Spleen (tissue), 13 donors: ENCODE measurements at places on chromosomes 3 and 15.
A peak's percentile ranks its signal among the peaks of the same experiment; 100 is the strongest.

GRCh38 chr3:29827756-29828155, 546.9 kb downstream of the RBMS3 start:
- DNase-seq = no peak
- H3K36me3 ChIP-seq = no peaks in the 10 kb centered on the region
- no peak overlapping the region for H3K4me3 ChIP-seq
- no peaks in the 10 kb centered on the region for H3K4me1 ChIP-seq
- no peaks in the 10 kb centered on the region for H3K27me3 ChIP-seq

DNA sequence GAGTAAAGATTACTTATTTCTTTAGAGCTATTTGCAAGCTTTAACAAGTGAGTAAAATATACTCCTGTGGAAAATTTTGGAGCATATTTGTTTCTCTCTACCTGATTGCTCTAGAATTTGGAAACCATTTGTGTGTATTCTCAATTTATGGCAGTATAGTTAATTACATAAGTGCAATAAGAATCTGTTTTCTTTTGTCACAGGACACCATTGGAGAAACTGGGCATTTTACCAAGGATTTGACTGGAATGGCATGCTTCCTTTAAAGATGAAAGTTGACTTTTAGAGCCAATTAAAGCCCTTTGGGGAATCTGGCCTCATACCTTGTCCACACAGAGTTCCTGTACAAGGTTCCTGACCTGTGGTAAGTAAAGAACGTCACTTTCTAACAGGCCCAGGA, 38.4 kb downstream of the PAQR5 start:
- no peaks in the 10 kb centered on the region for H3K36me3 ChIP-seq
- DNase-seq = no peak

- no peak overlapping the region for H3K27ac ChIP-seq
- no peaks in the 10 kb centered on the region for H3K4me1 ChIP-seq
- no peak for DNase-seq
- no peak overlapping the region for H3K4me3 ChIP-seq
Observed at GRCh38 chr3:5565026-5565425, 377.5 kb downstream of the EDEM1 start.

DNA sequence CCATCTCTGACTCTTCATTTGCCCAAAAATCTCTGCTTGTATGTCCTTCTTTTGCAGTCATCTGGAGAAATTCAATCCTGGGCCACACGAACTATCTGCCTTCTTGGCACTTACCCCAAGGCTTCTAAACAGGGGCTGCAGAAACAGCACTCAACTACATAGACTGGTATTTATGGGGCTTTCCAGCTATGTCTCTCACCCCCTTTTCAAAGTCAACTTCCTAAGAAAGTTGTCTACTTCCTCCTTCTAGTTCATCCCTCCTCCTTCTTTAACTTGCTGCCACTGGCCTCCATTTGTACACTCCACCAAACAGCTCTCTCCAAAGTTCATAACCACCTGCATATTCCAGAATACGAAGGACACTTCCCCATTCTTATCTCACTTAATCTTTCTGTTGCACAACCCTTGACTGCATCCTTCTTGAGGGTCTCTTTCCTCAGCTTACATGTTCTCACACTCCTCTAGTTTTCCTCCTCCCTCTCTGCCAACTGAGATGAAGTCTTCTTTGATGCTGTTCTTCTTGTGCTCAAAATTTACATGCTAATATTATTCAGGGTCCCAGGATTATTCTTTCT, 55.2 kb downstream of the PLD1 start:
- peaks cover 20% of the 10 kb centered on the region for H3K4me1 ChIP-seq
- H3K4me3 ChIP-seq = no peak overlapping the region
- H3K36me3 ChIP-seq = no peaks in the 10 kb centered on the region
- H3K27me3 ChIP-seq = no peaks in the 10 kb centered on the region
- H3K27ac ChIP-seq = no peak overlapping the region

- peak; percentile 44 for DNase-seq
- peaks cover 6% of the 10 kb centered on the region for H3K27me3 ChIP-seq
- peaks cover 4% of the 10 kb centered on the region for H3K4me1 ChIP-seq
- H3K4me3 ChIP-seq = no peak overlapping the region
- H3K36me3 ChIP-seq = no peaks in the 10 kb centered on the region
Observed at GRCh38 chr3:13277196-13277813, 142.8 kb downstream of the NUP210 start.

DNA sequence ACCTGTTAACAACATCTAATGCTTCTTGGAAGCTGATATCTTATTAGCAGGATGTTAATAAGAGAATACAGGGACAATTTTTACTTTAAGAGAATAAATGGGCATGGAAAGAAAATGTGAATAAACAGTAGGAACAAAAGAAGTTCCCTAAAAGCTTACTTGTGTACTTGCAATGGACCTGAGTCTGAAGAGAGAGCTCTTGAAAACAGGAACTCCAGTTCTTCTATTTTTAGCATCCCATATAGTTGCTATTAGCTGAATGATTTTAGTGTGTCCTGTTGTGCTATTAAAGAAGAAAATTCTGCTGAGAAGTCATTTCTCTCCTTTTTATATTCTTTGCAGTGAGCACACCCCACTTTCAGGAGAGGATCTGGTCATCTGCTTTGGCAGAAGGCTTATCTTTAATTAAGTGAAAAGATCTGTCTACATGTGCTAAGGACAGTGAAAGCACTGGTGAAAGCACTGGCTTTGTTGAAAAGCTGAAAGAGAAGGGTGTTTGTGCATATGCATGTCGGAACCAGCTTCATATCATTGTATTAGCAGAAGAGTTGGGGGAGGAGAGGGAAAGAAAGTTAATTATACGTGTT, 1.4 kb upstream of the ST3GAL6 start:
- peak overlapping the region; percentile 89 for H3K27ac ChIP-seq
- H3K36me3 ChIP-seq = no peaks in the 10 kb centered on the region
- no peaks in the 10 kb centered on the region for H3K27me3 ChIP-seq
- DNase-seq = no peak

DNA sequence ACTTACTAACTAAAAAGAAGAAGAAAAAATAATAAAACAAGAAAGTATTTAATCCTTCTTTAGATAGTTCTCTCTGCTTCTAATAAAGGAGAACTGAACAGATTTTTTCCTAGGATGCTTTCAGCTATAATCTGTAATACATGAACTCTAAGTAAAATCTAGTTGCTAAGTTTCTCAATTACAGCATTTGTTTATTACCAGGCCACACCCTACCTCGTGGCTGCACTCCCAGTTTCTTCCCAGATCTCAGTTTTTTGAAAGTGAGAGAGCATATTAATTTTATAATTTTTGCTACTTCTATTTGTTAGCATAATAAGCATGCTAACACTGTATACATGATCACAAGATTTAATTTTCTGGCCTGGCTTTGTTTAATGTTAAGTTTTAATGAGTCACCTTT, 258.3 kb downstream of the IL5RA start:
- no peak overlapping the region for H3K27ac ChIP-seq
- H3K4me1 ChIP-seq = no peaks in the 10 kb centered on the region
- no peaks in the 10 kb centered on the region for H3K27me3 ChIP-seq
- no peak overlapping the region for H3K4me3 ChIP-seq
- no peak for DNase-seq

DNA sequence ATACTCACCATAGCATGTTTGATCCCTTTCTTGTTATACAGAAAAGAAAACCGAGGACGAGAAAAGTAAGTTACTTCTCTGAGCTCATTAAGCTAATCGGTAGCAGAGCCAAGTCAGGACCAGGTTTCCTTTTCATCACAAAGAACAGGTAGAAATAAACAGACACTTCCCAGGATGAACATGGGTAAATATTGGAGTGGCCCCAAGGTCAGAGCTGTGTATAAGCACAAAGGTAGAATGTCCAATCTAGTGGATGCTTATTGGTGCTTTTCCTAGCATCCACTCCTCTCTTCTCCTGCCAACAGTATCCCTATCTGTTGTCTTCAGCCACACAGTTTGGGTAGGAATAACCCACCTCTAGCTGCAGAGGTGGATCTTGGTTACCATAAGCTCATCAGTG, 52.8 kb upstream of the THUMPD3 start:
- H3K4me3 ChIP-seq = no peak overlapping the region
- no peak for DNase-seq
- H3K27ac ChIP-seq = no peak overlapping the region

- H3K4me3 ChIP-seq = no peak overlapping the region
Observed at GRCh38 chr3:111895071-111895470, 36.0 kb downstream of the PHLDB2 start.

- H3K4me3 ChIP-seq = no peak overlapping the region
- H3K4me1 ChIP-seq = peaks cover 4% of the 10 kb centered on the region
- no peak overlapping the region for H3K27ac ChIP-seq
- H3K36me3 ChIP-seq = no peaks in the 10 kb centered on the region
- H3K27me3 ChIP-seq = no peaks in the 10 kb centered on the region
Observed at GRCh38 chr3:98021830-98022560, 13.1 kb downstream of the GABRR3 start.

DNA sequence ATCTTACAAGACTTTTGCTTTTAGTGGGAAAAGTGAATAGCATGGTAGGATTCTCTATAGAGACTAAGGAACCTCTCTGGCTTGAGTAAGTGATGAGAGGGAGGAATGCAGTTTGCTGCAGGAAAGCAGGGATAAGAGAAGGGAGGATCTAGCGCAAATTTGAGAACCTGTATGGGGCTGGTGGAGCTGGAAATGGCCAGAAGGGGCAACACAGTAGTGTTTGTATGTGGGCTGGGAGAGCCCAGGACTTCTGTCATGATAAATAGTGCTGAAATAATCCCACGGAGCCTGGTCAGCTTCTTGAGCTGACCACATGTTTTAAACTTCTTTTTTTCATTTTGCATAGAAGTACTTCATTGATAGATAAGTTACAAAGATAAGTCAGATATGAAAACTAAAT, 11.2 kb upstream of the SHC4 start:
- no peak overlapping the region for H3K27ac ChIP-seq
- no peak for DNase-seq
- H3K4me3 ChIP-seq = no peak overlapping the region
- peaks cover 15% of the 10 kb centered on the region for H3K4me1 ChIP-seq

- no peak overlapping the region for H3K27ac ChIP-seq
- H3K36me3 ChIP-seq = peaks cover 49% of the 10 kb centered on the region
- H3K4me1 ChIP-seq = no peaks in the 10 kb centered on the region
- no peaks in the 10 kb centered on the region for H3K27me3 ChIP-seq
- no peak overlapping the region for H3K4me3 ChIP-seq
Observed at GRCh38 chr3:47884603-47885002, 81.7 kb downstream of the DHX30 start.

DNA sequence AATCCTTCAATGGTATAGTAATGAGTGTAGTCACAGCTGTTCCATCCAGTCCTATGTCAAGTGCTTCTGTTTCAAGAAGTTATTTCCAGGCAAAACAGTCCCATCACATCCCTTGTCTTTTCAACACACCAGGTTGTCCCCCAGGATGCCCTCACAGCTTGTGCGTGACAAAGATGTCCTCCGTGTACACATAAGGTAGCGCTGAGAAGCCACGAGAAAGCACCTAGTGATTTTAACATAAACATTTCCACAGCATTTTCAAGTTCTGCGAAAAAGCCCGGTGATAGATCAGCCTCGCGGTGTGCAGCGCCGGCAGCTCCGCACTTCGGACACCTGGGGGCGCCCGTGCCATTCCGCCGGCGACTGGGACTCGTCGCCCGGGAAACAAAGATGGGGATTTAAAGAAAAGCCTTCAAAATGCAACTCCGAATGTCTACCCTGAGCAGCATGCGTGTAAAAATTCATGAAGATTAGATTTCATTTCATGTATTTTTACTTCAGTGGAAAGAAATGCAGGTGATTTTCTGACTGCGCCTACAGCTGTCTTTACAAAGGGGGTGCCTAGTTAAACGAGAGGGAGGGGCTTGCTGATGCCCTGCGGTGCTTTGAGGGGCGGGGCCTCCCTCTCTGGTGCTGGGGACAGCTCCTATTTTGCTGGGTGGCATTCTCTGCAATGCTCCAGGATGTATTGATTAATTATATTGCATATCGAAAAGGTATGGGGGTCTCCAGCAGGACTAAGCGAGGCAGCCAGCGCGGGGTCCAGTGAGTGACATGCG, 49.9 kb downstream of the KY start:
- H3K4me3 ChIP-seq = no peak overlapping the region
- DNase-seq = peak; percentile 93
- no peaks in the 10 kb centered on the region for H3K36me3 ChIP-seq
- H3K4me1 ChIP-seq = peaks cover 11% of the 10 kb centered on the region
- no peak overlapping the region for H3K27ac ChIP-seq
- H3K27me3 ChIP-seq = no peaks in the 10 kb centered on the region

GRCh38 chr3:126013751-126014156, 44.8 kb downstream of the ROPN1B start:
- H3K4me1 ChIP-seq = no peaks in the 10 kb centered on the region
- no peak for DNase-seq
- no peak overlapping the region for H3K27ac ChIP-seq
- H3K36me3 ChIP-seq = peaks cover 95% of the 10 kb centered on the region
- H3K27me3 ChIP-seq = no peaks in the 10 kb centered on the region
- H3K4me3 ChIP-seq = no peak overlapping the region

- no peak for DNase-seq
- no peak overlapping the region for H3K27ac ChIP-seq
- no peaks in the 10 kb centered on the region for H3K36me3 ChIP-seq
- no peak overlapping the region for H3K4me3 ChIP-seq
- no peaks in the 10 kb centered on the region for H3K4me1 ChIP-seq
Observed at GRCh38 chr3:3305841-3306240, 126.3 kb upstream of the CRBN start.

- no peak for DNase-seq
- peak overlapping the region; percentile 84 for H3K4me3 ChIP-seq
- H3K27me3 ChIP-seq = no peaks in the 10 kb centered on the region
- H3K4me1 ChIP-seq = peaks cover 24% of the 10 kb centered on the region
- H3K36me3 ChIP-seq = no peaks in the 10 kb centered on the region
Observed at GRCh38 chr3:132659000-132659364, 627 bp downstream of the ACAD11 start.

DNA sequence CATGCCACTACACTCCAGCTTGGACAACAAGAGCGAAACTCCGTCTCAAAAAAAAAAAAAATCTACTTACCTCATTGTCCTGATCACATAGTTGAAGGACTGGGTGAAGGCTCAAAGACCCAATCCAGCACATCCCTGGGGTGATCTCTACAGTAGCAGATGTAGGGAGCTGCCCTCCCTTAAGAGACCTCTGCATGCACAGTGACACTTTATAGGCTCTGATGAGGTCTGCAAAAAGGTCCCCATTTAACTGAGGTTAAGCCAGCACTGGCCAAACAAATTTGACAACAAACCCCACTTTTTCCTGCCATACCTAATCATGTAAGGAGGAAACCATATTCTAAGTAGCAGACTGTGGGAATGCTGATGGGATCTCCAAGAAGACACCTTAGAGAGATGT, 31.1 kb upstream of the SPATA12 start:
- no peak overlapping the region for H3K27ac ChIP-seq
- no peaks in the 10 kb centered on the region for H3K36me3 ChIP-seq
- no peak overlapping the region for H3K4me3 ChIP-seq
- no peaks in the 10 kb centered on the region for H3K27me3 ChIP-seq
- DNase-seq = no peak

DNA sequence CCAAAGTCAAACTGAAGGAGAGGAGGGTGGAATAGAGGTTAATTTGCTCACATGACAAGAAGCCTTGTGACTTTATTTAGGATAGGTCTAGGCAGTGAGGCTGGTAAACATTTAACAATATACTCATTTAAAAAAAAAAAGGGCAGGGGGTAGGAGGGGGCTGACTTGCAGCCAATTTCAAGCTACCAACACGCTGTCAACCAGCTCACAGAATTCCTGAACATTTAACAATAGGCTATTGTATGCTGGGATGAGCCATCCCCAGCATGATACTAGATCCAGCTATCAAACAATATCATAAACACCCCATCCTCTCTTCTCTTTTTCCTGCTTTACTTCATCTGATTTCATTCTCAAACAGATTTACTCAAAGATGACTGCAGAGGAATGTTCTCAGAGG, 1096.3 kb upstream of the CFAP20DC start:
- no peaks in the 10 kb centered on the region for H3K27me3 ChIP-seq
- no peaks in the 10 kb centered on the region for H3K4me1 ChIP-seq
- H3K4me3 ChIP-seq = no peak overlapping the region
- H3K27ac ChIP-seq = no peak overlapping the region
- no peaks in the 10 kb centered on the region for H3K36me3 ChIP-seq
- no peak for DNase-seq
